Activated naive CD4-positive, alpha-beta T cell (primary cell): ENCODE measurements at places on chromosomes 6 and 20.

- DNase-seq, result no peak
Measured at GRCh38 chr6:156279261-156279969, 497.8 kb upstream of the ARID1B start.

GRCh38 chr20:36709126-36709525, 36.8 kb downstream of the NDRG3 start:
- DNase-seq, result no peak

- no peak for DNase-seq
Measured at GRCh38 chr6:16108921-16109658, 19.8 kb upstream of the MYLIP start.

DNA sequence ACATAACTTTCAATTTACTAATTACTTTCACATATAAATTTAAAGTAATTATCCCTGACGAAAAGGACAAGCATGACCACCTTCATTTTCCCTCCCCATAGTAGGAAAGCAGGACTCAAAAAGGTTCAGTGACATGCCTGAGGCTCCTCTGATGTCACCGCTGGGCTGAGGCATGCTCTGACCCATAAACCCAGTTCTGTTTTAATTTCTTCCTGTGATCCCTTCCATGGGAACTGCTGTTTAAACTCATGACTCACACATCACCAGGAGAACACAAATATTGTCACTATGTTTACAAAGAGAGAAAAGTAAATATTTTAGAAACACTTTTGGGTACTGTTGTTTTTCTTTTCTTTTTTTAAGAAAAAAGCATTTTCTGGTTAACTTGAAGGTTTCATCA, 38.0 kb upstream of the NR2E1 start:
- DNase-seq, result no peak

DNA sequence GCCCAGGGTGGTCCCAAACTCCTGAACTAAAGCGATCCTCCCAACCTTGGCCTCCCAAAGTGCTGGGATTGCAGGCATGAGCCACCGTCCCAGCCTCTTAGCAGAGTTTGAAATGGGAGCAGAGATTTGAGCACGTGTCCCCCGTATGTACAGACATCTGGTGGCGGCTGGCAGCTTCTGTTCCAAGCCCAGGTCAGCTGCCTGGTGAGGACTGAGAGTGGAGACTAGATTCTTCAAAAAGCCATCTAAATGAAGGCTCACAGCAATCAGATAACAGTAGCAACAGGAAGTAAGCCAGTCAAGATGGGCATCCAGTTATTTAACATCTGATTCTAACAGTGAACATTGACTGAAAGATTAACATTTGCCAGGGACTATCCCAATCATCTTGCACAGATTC, 128.1 kb upstream of the AKAP12 start:
- no peak for DNase-seq

- peak; percentile 40 for DNase-seq
Measured at GRCh38 chr6:13427801-13428582, 59.4 kb downstream of the GFOD1 start.

GRCh38 chr6:25640446-25640845, 11.6 kb upstream of the SCGN start:
- no peak for DNase-seq

DNA sequence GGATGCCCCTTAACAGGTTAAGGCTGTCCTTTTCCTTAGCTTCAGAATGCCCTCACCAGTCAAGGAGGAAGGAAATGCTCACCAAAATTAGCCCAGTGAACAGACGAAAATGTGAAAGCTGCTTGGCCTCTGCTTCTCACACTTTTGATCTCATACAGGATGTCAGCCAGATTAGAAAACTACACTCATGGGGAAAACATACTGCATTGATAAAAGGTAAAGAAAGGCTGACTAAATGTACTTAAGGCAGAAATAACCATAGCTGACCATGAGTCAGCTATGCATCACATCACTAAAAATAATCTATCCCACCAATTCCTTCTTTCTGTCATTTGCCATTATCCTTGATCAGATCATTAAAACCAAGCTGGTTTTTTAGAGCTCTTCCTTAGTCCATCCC, 198.4 kb upstream of the TENT5A start:
- DNase-seq, result no peak

- no peak for DNase-seq
Measured at GRCh38 chr20:2755451-2756055, 44.9 kb downstream of the CPXM1 start.

GRCh38 chr6:84093441-84094435, 60.2 kb downstream of the MRAP2 start:
- DNase-seq, result no peak

DNA sequence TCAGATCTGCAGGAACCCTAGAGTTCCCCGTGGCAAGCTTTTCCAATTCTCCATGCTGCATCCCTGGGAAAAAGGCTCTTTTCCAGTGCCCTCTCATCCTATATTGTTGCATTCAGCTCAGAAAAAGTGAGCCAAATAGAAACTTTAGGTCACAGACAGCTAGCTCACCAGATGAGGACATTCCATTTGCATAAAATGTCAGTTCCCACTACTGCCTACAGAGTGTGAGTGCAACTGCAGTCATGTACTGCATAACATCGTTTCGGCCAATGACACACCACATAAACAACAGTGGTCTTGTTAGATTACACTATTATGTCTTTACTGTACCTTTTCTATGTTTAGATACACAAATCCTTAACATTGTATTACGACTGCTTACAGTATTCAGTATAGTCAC, 8.6 kb downstream of the HS3ST5 start:
- DNase-seq, result no peak
